ENCODE measurements at places on chromosomes 1 and 21.

- no peak for DNase-seq
Measured at GRCh38 chr1:15248216-15248615, 1.2 kb downstream of the FHAD1 start.

- no peak for DNase-seq
Measured at GRCh38 chr1:192407206-192407605, 90.4 kb downstream of the RGS21 start.

GRCh38 chr1:156750711-156751450 is 594 bp downstream of the HDGF start:
- DNase-seq = peak; percentile 65

GRCh38 chr1:3004285-3005205 is 16.7 kb upstream of the ACTRT2 start:
- no peak for DNase-seq

- no peak for DNase-seq
Measured at GRCh38 chr1:227059076-227059475, 119.0 kb downstream of the COQ8A start.

- DNase-seq = no peak
Measured at GRCh38 chr1:64975127-64975526, 8.8 kb upstream of the JAK1 start.

DNA sequence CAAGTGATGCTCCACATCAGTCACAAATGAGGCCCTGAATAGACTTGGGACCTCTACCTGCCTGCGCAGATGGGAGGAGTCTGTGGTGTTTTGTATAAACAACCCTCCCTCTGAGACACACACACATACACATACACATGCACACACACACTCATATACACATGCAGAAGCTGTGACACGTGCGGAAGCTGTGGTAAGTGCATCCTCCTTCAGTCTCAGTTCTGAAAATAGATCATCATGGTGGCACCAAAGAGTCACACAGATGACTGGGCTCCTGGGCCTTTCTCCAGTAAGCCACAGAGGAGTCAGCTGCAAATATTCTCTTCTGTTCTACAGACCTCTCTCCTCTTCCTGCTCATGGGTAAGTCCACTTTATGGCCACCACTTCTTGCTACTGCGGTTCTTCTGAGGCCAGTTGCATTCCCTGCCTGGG is at the start of gene LY9:
Gene LY9, plus strand, starts transcription at position 224 of the 433 bp plus-strand sequence. Its CDS starts 14 bp downstream, at position 238.
- DNase-seq = no peak

DNA sequence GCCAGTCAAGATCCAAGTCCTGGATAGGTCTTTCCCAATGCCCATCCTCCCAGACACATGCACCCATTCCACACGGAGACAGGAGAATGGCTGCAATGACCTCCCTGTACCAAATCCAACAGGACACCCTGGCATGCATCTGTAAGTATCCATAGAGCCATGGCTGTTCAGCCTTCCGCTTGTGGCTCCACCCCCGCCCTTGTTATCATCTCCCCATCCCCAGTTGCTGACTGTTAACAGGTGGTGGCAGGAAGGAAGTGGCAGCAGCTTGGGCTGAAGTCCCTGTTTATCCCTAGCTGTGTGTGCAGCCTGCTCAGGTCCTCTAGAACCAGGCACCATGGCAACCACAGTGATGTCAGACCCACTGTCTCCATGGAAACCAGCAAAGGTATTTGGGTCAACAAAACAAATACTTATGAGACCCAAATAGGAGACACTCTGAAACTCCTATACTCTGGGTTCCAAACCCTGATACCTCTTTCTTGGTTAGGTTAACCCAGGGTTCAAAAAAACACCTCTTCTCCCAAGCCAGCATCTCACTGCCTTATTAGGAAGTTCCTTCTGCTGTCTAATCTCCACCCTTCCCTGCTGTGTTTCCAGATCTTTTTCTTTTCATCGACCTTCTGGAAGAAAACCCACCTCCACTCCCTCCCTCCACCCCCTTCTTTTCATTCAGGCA is 721 bp downstream of the PBXIP1 start:
- peak; percentile 57 for DNase-seq

Data from BE2C (cell line).